ENCODE measurements at places on chromosomes 11 and 22.
A peak's percentile ranks its signal among the peaks of the same experiment; 100 is the strongest.

DNA sequence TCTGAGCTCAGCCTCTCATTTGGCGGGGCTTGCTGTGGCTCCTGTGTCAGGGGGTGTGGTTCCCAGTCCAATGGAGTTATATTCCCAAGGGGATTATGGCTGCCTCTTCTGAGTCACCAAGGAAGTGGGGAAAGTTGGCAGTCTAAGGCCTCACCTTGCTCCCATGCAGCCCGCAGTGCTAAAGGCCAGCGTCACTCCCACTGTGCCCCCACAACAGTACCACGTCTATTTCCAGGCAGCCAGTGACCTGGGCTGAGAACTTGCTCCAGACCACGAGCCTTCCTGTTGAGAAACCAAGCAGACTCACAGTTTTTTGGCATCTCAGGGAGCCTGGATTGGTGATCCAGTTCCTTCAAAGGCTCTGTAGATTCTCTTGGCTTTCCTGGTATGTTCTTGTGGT, 45.6 kb downstream of the OR2AT4 start:
- no peak for DNase-seq

- no peak for DNase-seq
Observed at GRCh38 chr11:128336203-128336602, 251.2 kb downstream of the ETS1 start.

GRCh38 chr11:9754010-9754471, 90.2 kb downstream of the SWAP70 start:
- DNase-seq: no peak

DNA sequence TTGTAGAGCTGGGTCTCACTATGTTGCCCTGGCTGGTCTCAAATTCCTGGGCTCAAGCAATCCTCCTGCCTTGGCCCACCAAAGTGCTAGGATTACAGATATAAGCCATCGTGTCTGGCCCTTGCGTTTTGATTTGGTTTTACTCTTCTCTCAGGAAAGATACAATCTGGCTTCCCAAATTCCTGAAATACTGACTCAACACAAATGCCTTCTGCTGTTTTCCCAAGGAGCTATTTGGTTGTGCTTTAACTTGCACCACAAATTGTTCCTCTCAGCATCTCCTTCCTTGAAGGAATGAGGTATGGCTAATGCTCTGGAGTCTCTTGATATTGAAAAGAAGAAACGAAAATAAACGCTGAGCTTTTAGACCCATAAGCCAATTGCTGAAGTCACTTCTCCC, 110.0 kb upstream of the PAX6 start:
- DNase-seq: no peak

DNA sequence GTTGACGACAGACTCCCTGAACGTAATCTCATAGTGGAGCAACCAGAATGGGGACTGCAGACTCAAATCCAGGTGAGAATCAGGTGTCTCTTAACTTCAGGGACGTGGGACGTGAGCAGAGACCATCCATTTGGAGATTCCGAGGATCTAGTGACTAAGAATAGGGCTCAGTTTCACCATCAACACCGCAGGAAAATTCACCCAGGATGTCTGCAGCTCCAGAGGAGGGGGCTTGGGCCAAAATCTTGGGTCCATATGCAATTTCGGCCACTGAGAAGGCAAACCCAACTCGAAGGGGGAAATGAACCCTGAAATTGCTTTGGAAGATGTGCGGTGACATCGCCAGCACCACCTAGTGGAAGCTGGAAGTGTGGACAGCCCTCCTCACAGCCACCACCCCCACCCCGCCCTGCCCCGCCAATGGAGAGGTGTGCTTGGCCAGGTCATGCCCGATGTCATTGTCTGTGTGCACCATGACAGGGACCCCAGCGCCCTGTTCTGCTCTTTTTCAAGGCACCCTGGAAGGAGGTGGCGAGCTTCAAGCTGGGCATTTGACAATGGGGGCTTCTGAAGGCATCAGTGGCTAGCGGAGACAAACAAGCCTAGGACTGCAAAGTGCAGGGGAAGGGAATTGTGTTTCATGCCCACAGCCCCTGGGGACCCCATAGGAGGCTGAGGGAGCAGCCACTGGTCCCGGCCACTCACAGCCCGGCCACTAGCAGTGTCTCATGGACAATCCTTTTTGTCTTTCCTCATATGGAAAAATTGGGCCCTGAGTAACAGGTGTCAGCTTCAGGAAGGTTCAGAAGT, 24.8 kb downstream of the APOL1 start:
- DNase-seq: peak; percentile 31

DNA sequence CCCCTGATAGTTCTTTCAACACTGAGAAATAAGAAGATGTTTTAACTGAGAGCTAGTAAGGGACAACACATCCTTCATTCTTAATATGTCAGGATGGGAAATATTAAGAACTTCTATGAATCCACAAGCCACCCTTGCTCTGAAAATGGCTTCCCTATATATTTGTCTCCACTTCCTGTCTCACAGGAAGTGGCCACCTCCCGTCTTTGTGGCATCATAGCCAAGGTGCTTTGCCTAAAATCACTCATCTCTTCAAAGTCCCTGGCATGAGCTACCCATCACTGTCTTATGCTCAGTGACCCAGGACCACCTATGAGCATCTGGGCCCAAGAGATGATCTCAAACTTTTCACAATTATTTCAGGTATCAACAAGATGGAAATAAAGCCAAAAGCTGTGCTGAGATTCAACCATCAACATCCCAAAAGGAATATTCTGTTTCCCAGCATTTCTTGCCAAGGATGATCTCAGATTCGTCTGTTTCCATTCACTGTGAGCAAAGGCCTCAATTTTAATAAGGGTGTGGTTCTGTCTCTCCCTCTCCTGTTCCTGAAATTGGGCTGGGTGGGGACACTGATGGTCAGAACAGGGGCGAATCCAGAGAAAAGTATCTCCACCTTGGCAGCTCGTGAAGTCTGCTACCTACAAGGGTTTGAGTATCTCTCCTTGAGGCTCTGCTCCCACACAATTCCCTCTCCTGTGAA, 493.9 kb downstream of the MN1 start:
- no peak for DNase-seq

DNA sequence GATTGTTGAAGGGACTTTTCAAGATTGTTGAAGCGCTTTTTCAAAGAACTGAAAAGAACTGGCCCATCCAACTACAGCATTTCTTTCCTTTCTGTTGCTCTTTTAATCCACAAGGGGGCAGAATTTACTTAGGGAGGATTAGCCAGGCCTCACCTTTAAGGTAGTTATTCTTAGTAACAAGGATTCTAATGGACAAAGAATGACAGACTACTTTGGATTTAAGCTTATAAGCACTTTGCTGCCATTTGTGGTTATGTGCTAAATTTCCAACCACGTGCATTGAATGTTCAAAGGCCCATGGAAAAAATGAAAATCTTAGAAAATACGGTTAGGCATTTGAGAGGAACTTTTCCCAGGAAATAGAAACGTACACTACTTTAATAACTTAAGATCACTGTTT, 49.5 kb upstream of the HSPA8 start:
- DNase-seq: no peak

GRCh38 chr11:44149651-44150050, 54.2 kb downstream of the EXT2 start:
- no peak for DNase-seq

- DNase-seq: no peak
Observed at GRCh38 chr22:48475661-48476345, 1351.9 kb downstream of the BRD1 start.

GRCh38 chr11:32305460-32305859, 129.9 kb downstream of the WT1 start:
- DNase-seq: no peak

Data from activated CD4-positive, CD25-positive, alpha-beta regulatory T cell treated with anti-CD3 and anti-CD28 coated beads, Interleukin-2, amount 50 U/mL, for 16 hours (primary cell).